ENCODE measurements at places on chromosomes 5 and 9. TPM values are rescaled to one million over a fixed set of nuclear protein-coding genes. Genes with fewer than 3 reads are reported as not detected.

Gene LCP2
- 254 TPM for total RNA-seq

Gene KCNN2
- not detected for total RNA-seq

DNA sequence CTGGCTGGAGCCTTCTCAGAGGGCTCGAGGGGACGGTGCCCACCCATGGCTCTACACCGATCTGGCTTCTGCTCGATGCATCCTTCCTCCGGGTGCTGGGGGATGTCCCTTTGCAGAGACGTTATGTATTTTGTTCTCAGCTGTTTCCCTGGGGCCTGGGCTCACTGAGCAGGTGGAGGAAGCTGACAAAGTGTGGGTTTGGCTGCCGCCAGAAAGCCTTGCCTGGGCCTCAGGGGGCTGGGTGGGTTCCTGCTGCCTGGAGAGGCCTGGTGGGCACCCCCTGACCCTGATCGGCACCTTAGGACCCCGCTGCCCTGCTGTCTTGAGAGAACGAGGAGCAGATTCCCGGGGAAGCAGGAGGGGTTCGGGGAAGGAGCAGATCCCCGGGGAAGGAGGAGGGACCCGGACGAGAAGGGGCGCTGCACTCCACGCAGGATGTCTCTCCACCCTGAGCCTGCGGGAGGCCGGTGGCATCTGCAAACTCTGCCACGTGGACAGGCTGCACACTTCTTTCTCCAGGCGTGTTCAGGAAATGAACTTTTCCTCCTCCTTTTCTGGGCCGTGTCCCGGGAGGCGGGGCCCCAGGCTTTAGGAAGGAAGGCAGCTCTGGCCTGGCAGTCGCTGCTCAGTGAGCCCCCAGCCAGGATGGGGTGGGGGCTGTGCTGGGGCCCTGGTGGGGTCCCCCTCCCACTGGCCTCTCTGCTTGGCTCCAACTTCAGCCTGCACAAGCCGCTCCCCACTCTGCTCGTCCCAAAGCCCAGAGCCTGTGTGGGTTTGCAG, 148.9 kb downstream of the RXRA start:
- DNase-seq: no peak

DNA sequence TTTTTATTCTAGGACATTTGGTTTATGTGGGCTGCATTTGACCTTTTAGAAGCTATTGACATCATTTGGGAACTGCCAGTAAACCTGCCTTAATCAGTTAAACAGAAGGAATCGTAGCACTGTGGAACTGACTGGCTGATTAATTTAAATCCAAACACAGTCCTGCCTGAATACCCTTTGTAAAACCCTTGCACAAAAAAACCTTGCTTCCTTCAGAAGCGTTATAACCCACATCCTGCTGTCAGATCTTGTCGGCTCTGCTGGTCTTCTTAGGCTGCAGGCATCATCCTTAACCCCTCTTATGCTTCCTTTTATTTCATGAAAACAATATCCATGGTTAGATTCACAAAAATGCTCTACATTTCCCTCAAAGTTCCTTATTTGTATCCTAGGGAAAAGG, 46.3 kb downstream of the PAM start:
- no peak for DNase-seq

DNA sequence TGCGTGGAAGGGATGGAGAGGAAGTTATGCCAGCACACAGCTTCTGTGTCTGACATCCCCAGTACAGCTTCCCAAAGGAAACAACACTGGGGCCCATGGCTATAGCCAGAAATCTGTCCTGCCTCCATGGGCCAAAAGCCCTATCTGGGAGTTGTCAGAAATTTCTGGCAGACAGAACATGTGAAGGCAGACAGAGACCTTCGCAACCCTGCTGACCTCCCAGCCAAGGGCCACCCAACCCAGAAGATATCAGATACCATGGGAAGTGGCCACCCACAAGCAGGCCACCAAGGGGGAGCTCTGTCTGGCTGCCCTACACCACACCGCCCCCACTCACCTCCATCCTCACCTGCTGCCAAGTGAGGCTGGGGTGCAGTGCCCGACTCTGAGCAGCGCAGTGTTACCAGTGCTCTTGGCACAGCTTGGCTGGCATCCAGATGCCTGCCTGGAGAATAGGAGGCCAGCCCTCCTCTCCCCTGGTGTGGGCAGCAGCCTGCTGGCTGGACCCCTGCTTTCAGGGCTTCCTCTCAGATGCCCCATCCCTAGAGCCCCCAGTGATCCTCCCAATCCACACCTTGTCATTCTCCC, 61.6 kb upstream of the NEURL1B start:
- DNase-seq: no peak

- no peak for DNase-seq
Measured at GRCh38 chr9:83473488-83473971, 64.7 kb downstream of the FRMD3 start.

GRCh38 chr5:35182910-35183535, 47.3 kb downstream of the PRLR start:
- DNase-seq: no peak

GRCh38 chr9:113989017-113989713, 88.9 kb downstream of the AMBP start:
- no peak for DNase-seq

Gene DAB2IP
- total RNA-seq: not detected

DNA sequence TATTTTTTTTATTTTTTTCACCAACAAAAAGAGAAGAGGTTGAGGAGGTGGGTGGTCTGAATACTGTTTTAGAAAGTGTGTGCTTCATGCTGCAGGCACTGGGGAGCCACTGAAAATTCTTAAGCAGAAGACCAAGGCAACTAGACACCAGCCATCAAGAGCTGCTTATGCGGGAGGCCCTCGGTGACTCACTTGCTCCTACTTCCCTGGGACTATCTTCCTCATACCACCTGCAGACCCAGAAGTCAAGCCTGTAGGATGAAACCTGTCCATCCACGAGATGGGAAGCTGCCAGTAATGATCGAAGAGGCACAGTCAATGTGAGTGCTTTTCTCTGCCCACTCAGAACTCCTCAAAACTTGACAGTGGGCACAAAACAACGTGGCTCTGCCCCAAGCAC, 125.8 kb upstream of the SLC44A1 start:
- no peak for DNase-seq

DNA sequence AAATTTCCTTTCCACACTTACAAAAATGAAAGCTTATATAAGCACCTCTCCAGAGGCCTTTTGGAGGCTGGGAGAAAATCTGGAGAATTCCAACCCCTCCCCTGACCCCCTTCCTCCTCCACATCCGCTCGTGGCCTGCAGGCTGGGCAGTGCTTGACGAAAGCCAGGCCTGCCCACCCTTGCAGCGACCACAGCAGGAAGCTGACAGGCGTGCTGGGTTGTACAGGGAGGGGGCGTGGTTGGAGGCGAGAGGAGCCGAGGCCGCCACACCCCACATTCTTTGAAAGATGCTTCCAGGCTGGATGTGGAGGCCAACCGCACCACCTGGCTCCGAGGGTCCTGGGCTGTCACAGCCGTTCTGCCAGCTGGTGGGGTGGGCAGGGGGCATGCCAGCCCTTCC, 47.8 kb upstream of the IER5L start:
- peak; percentile 39 for DNase-seq

GRCh38 chr5:164885179-164885578, 1379.8 kb downstream of the MAT2B start:
- DNase-seq: no peak

DNA sequence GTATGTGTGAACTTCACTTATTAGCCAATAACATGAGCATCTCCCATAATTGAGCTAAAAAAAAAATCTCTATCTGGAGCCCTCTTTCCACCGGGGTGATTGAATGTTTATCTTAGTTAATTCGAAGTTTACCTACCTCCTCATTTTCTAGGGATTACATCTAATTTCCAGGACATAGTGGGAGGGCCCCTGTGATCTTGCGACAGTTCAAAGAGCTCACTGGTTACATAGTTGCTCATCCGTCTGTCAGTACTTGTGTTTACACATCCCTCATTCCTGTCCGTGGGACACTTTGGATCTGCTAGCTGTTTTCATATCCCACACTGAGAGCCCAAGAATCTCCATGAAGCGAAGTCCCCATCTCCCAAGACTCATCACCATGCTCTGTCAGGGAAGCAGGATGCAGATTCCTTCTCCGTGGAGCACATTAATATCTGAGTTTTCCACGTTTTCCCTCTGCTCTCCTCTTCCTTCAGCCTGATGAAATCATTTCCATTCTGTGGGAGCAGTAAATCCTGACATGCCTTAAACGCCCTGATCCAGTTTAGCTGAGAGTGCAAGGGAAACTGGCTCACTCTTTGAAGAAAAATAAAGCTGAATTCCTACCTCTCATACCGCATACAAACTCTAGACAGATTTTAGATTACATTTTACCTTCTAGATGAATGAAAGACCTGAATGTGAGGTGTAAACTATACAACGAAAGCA, 10.2 kb upstream of the SFXN1 start:
- DNase-seq: no peak

Gene LCN2
- total RNA-seq: not detected

Gene DRD1
- total RNA-seq: not detected

DNA sequence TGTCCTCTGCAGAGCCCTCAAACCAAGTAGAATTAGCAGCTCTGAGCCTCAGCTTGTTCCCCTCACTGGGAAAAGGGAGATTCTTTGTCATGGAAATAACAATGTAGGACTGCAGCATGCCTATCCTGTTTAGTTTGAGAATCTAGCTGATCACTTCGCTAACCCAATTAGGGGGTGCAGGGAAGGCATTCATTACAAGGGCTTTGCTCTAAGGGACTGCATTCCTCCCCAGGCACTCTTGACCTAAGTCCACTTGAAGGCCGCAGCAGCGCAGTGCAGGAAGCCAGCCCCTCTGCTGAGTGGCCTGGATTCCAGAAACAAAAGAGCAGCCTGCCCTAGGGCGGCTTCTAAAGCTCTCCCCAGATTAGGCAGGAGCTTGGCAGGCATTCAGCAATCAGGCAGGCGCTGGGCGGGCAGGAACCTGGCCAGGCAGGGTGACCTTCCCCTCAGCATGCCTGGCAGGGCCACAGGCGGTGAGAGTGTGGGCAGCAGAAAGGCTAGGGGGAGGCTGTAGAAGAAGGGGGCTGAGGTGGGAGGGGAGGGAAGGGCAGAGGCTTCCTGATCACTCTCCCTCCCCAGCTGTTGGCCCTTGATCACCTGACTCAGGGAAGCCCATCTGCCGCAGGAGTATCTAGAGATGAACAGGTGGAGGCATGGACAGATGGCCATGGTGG, 24.8 kb downstream of the CCNJL start:
- DNase-seq: no peak

Gene C9
- total RNA-seq: not detected

GRCh38 chr9:132809677-132810271, 68.3 kb downstream of the AK8 start:
- no peak for DNase-seq

- no peak for DNase-seq
Measured at GRCh38 chr5:135648116-135648515, 69.3 kb upstream of the CXCL14 start.

Gene WNK2
- total RNA-seq: 1.2 TPM

Gene SLC6A3
- not detected for total RNA-seq

Gene ITGA2
- total RNA-seq: 1.5 TPM

GRCh38 chr5:153659039-153659736, 168.7 kb downstream of the GRIA1 start:
- DNase-seq: no peak

- no peak for DNase-seq
Measured at GRCh38 chr9:103990311-103990710, 103.8 kb upstream of the SMC2 start.

GRCh38 chr5:178207917-178208280, 3.6 kb downstream of the HNRNPAB start:
- no peak for DNase-seq

Gene PPP1R26
- total RNA-seq: 2.2 TPM

Gene ENTR1
- total RNA-seq: 66.4 TPM
